ENCODE measurements at places on chromosomes 5 and 9.

- no peak for DNase-seq
Measured at GRCh38 chr5:137609127-137609526, 110.0 kb upstream of the SPOCK1 start.

GRCh38 chr5:43416803-43417394 is 4.7 kb upstream of the CCL28 start:
- no peak for DNase-seq

DNA sequence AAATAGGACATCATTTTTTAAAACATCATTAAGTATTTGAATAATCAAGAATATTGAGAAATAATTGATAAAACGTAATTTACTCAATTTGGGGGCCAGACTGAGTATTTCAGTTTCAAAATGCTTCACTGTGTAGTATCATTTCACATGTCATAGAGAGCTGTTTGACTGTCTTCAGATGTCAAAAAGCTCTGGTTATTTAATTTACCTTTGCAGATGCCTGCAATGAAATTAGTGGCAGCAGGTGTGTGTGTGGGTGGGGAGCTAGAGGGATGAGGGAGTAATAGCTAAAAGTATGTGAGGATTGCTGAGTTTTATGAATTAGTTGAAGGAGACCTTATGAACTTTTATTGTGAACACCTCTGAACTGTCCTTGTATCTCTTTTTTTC is 567.2 kb upstream of the MEF2C start:
- no peak for DNase-seq

- no peak for DNase-seq
Measured at GRCh38 chr9:26142201-26142600, 464.0 kb upstream of the TUSC1 start.

DNA sequence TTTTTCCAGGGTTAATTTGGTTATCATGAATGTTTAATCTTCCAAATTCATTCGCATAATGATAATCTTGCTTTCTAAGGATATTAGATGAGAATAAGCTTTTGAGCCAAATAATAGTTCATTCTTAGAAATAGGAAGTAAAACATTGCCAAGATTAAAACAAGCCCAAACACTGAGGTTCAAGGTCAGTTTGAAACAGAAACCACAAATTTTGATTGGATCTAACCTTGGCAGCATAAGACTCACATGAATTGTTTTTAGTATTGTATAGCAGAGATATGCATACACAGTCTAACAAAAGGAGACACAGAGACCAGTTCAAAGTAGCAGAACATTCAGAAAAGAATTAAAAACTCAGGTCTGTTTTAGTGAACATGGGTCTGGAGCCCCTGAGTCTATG is 43.4 kb upstream of the VCAN start:
- DNase-seq = no peak

- no peak for DNase-seq
Measured at GRCh38 chr5:75729321-75729720, 12.1 kb upstream of the POC5 start.

DNA sequence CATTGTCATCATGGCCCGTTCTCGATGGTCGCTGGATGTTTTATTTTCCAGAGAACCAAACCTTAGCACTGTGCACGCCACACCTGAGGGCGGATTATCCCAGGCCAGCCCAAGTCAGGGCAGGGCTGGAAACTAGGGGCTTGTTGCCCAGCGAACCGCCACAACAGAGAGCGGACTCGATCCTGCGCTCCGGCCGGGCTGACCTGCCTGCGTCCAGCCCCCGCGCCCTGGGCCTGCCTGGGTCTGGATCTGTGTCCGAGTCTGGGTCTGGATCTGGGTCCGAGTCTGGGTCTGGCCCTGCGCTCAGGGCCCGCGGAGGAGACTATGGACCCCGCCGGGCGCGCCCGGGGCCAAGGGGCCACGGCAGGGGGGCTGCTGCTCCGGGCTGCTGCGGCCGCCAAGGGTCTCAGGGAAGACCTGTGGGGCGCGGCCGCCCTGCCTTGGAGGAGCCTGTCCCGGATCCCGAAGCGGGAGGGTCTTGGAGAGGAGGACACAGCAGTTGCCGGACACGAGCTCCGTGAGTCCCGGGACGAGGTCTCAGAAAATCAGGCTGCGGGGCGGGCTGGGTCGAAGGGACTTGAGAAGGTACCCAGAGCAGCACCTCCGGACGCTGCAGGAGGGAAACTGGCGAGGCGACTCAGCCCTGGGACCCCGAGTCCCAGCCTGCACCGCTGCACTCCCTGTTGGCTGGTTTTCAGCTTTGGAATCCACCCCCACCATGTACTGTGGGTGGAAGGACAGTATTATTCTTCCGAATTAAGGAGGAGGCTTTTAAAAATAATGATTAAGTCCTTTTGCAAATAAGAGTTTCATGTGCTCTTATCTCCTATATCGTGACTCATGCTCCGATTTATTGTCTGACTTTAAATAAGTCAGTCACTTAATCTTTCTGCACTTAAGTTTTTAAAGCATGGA is at the start of gene ANKDD1B:
TSS of gene ANKDD1B (plus strand) at position 143 of the 915 bp plus-strand sequence. CDS start at position 325, 182 bp downstream.
- no peak for DNase-seq

- DNase-seq = no peak
Measured at GRCh38 chr5:5572976-5573797, 150.7 kb downstream of the ICE1 start.

DNA sequence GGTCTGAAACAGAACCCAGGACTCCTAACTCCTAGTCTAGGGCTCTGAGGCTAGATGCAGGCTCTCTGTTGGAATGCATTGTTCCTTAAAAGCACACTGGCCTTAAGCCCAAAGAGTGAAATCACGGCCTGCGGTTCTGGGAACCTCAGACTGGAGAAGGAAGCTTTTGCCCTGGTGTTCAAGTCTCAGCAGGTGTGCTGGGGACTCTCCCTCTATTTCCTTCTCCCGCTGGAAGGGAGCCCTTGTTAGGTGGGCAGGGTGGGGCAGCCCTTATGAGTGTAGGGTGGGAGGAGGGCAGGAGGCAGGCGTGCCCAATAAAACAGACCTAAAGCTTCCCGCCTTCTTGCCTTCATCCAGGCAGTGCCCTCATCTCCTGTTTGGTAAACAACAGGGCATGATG is 1.8 kb upstream of the PPARGC1B start:
- no peak for DNase-seq

DNA sequence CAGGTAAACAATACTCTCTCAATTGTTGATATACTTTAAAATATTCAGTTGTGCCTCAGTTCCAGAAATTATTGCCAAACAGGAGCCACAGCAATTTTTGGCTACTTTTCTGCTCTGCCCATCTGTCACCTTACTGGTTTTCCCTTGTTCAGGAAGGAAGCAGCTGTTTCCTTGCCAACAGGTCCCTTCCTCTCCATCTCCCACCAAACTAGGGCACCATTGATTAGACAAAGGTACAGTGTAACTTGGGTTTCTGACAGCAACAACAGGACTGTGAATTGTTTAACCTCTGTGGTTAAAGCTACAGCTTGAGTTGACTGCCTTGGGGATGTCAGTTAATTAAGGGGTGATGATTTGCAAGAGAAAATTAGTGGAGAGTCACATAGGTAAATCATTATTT is 76.9 kb downstream of the PIP5K1B start:
- no peak for DNase-seq

- no peak for DNase-seq
Measured at GRCh38 chr9:136995772-136996311, 526 bp downstream of the CLIC3 start.

GRCh38 chr5:111528056-111528455 is 15.7 kb upstream of the STARD4 start:
- no peak for DNase-seq

- no peak for DNase-seq
Measured at GRCh38 chr9:5231212-5231611, at the start of gene INSL4. INSL4 (plus strand) TSS chr9:5231419; CDS start chr9:5231524, 105 bp downstream.

DNA sequence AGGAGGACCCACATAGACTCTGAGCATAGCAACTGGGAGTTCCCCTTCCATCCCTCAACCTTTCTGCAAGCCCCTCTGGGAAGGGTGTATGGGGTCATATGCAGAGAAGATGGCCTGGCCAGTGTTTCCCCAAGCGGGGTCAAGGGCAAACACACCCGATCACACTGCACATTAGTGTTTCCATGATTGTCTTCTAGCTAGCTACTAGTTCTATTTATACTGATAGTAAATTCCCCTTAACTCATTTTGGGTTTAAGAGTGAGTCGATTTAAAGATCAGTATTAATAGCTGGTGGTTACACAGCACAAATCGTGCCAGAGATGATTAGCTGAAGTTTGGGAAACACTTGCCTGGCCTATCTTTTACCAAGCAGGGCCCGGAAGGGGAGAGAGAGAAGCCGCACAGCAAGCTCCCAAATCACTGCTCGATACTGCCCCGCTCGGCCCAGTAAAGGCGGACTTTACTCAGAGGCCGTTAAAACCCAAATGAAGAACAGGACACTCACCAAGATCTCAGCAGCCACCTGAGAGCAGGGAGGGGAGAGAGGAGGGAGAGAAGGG is 29.4 kb upstream of the TNIP1 start:
- no peak for DNase-seq

DNA sequence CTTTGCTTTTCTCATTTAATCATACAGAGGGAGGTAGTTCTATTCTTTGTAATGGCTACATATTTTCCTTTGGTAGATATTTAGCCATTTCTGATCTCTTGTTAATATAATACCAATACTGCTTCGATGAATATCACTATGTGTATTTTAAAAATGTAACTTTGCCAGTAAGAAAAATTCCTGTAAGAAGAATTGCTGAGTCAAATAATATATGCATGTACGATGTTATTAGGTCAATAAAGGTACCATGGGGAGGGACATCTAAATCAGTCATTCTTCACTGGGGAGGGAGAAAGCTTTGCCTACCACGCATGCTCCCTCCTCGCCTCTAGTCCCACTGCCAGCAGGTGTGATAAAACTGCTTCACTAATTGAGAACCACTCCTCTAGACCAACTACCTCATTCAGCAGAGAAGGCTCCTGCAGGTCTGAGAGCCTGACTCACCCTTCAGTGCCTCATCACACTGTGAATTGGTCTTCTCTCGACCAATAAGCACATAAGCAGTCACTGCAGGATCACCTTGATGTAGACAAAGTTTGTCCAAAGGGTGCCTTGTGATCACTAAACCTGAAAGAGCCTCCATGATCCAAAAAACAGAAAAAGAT is 56.1 kb upstream of the TBCA start:
- no peak for DNase-seq

- DNase-seq = no peak
Measured at GRCh38 chr9:25461416-25461815, 216.8 kb downstream of the TUSC1 start.

DNA sequence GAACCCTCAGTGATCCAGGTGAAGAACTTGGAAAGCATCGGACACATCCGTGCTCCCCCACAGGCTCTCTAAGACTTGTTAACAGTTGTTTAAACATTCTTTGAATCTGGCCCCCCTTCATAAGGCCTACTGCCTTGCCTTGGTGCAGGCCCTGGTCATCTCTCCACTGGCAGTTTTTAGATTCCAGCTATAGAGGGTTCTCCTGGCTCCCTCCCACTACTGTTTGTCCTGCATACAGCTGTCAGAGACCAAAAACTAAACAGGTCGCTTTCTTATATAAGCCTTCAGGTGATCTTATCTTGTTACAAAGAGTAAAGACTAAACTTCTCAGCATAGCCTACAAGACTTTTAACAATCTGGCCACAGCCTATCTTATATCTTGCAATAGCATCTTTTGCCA is 32.3 kb downstream of the NRG2 start:
- DNase-seq = no peak

DNA sequence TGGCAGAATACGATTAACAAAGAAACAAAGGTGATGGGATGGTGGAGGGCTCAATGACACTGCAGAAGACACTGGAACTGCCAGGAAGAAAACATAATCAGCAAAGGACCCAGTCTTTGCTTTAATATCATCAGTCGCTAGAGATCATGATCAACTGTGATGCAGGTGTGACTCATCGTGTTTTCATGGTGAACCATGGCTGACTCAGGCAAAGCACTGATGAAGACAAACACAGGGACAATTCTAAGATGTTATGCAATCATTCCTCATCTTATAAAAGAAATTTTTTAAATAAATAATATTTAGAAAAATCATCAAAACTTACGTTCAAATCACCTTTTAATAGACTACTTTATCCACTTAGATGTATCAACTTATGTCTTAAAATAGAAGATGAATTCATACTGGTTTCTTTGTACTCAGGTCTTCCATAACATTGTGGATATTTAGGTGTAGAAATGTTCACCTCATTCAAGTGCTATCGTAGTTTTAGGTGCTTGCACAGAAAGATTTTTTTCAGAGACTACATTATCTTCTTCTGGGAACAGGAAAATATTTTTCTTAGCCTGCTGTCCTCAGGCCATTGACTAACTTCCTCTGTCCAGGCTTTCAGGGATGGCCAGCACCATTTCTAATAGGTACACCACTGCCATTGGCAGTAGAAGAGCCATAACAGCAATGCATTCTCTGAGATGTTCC is 673.4 kb upstream of the MEF2C start:
- no peak for DNase-seq

- DNase-seq = no peak
Measured at GRCh38 chr9:75855509-75855908, 35.0 kb upstream of the PCSK5 start.

GRCh38 chr5:132480893-132481595 is 9.5 kb downstream of the IRF1 start:
- DNase-seq = no peak

DNA sequence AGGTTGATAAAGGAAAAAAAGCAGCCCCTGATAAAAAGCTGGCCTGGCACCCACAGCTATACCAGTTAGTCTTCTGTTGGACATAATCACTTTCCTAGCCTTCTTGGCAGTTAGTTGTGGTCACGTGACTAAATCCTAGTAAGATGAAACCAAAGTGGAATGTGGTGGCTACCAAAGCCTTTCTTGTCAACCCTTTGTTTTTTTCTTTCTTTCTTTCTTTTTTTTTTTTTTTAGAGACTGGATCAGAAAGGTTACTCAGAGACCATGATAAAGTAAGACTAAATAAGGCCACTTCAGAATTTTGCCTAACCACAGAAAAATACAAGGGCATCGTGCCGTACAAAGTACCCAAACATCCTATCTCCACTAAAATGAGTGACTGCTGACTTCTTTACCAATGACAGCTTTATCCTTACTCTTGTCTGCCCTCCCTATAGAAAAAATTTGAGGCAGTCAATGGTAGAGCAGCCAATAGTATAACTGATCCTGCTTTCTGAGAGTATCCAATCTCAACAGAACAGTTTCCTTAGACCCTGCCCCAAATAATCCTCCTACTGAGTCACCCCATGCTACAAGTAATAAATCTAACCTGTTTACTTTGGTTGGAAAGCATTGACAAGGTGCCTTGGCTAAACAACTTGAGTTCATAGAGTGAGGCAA is 14.2 kb upstream of the KIF27 start:
- DNase-seq = no peak

GRCh38 chr5:151556806-151557205 is 34.3 kb downstream of the FAT2 start:
- DNase-seq = no peak

All from NCI-H2081 treated with DMSO at 0.1 percent for 48 hours (cell line).